ENCODE measurements at places on chromosomes 7 and 10.

- no peak for DNase-seq
These were observed 183.2 kb upstream of the POT1 start for GRCh38 chr7:125112850-125113249.

- DNase-seq = peak; percentile 40
These were observed 551 bp downstream of the KCND2 start for GRCh38 chr7:120273476-120273975.

DNA sequence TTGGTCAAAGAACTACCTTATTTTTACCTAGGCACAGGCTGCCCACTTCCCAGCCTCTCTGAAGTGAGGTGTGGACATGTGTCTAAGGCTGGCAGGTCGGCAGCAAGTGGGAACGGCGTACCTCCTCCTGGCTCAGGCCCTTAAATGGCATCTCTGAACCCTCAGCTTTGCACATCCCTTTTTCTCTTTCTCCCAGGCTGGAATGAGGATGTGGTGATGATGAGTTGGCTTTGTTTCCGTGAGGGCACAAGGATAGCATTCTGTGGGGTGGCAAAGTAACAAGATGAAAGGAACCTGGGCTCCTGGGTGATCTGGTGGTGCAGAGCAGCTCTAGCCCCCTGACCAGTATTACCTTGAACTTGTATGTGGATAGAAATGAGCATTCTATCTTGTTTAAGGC lies 196.8 kb downstream of the REEP3 start:
- no peak for DNase-seq

- DNase-seq = no peak
These were observed 38.0 kb upstream of the TRUB1 start for GRCh38 chr10:114899982-114900381.

DNA sequence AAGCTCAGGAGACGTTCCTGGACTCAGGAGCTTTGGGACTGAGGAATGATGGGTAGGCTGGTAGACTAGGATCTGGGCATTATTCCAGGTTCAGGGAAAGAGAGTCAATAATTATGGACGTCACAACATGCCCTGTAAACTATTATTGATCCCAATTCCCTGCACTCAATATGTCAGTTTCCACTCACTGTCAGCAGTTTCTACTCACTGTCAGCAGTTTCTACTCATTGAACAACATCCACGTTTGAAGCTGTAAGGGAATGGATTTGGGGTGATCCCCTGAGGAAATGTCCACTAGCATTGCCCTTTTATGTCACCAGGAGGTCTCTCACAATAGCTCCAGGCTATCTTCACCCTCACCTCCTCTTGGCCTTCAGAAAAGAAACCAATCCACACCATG lies 1268.6 kb downstream of the TYW1 start:
- DNase-seq = no peak

DNA sequence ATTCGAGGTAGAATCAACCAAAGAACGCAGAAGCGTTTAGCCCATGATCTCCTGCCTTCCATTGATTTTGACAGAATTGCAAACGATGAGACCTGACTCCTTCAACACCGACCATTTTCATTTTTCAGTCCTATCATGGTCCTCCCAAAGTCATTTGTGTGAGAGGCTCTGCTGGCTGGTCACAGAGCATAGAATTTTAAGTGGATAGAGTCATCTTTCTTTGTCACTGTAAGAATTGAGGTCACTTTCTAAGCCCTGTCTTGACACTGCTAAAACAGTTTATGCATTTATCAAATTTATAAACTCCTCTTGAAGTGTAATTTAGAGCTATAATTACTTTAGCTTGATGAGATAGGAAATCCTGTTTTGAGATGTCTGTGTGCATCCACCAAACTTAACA lies 72.0 kb downstream of the UBE3C start:
- no peak for DNase-seq

GRCh38 chr10:93261961-93262610 lies 188.4 kb downstream of the CYP26A1 start:
- no peak for DNase-seq

DNA sequence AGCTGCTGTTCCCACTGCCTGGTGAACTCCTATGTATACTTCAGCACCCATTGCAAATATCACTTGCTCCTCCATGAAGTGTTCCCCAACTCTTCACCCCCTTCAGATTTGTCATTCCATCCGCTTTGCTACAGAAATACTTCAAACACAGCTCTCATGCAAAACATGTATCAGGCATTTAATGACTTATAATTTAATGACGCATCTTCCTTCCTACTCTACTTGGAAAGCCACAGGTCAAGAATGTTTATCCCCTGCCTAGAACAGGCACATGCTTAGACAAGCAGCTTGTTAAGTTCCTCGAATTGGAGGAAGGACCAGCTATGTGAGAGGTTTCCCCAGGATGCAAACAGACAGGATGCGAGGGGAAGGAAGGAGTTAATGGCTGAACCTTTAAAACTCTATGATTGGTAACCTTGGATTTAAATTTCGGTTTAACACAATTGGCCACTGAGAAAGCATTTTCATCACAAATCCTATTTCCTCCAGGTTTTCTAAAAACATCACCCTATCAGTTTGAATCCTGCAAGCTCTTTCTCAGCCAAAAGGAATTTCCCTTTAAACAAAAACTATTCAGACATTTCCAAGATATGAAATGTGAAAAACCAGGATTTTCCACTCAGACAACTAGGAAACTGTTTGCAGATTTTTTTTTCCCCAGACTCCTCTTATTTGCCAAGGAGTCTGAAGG lies 11.5 kb downstream of the CREB3L2 start:
- peak; percentile 74 for DNase-seq

GRCh38 chr10:129253865-129254179 lies 213.2 kb upstream of the MGMT start:
- no peak for DNase-seq

- peak; percentile 83 for DNase-seq
These were observed 988 bp upstream of the EN2 start for GRCh38 chr7:155456738-155457543.

DNA sequence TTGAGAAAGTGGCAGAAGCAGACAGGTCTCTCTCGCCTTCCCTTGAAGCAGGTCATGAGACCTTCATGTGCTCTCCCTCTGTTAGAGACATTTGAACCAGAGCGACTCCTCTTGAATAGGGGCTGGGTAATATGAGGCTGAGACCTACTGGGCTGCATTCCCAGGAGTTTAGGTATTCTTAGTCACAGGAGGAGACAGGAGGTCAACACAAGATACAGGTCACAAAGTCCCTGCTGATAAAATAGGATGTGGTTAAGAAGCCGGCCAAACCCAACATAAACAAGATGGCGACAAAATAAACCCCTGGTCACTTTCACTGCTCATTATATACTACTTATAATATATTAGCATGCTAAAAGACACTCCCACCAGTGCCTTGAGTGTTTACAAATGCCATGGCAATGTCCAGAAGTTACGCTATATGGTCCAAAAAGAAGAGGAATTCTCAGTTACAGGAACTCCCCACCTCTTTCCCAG lies 43.5 kb upstream of the MSRB2 start:
- no peak for DNase-seq

- DNase-seq = no peak
These were observed 24.1 kb downstream of the GNA12 start for GRCh38 chr7:2819954-2820397.

GRCh38 chr10:103199488-103199887 lies 6.4 kb upstream of the NT5C2 start:
- no peak for DNase-seq

- DNase-seq = no peak
These were observed 5.2 kb upstream of the PRDX3 start for GRCh38 chr10:119183664-119184412.

- no peak for DNase-seq
These were observed 429.0 kb upstream of the POT1 start for GRCh38 chr7:125358551-125359167.

DNA sequence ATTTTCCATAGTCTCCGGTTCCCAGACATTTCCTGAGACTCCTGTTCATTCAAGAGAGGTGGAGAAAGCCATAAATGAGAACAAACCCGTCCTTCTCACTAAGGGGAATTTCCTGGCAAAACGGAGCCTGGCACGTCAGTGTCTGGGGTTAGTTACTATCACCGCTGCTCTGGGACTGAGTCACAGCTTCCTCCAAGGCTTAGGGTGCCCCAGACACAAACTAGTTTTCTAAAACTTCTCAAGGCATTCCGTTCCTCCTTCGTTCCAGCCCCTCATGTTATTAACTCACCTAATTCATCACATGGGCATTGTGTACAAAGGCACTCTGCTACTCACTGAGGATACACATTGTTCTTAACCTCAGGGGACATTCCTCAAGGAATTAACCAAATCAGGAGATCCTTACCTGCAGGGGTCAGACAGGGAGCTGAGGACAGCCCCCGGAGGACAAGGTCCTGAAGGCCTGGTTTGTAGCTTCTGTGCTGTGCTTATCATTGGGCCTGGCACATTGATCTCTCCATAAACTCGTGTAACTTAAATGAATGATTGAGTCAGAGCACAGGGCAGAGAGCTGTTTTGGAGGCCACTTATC lies 103.0 kb upstream of the KLF6 start:
- no peak for DNase-seq

DNA sequence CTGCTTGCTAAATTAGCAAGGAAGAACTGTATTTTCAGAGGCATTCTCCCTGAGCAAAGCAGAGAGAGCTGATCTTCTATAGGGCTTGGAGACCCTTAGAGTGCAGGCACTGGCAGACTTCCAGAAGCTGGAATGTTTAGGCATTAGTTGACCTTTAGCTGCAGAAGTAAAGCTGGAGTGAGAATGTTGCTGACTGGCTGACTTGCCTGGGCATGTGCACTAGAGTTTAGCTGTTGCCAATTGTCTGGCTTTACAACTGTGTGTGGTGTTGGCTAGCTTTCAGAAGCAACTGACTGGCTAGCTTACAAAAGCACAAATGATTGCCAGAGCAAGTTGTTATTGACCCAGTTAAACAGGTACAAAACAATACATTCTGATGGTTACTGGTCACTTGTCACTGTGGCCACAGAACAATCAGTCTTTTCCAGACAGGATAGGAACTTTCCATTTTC lies 25.1 kb downstream of the FAM13C start:
- DNase-seq = no peak

- no peak for DNase-seq
These were observed 57.3 kb upstream of the BTBD16 start for GRCh38 chr10:122213766-122214165.

GRCh38 chr7:82726038-82726800 lies 282.6 kb upstream of the CACNA2D1 start:
- DNase-seq = no peak

- no peak for DNase-seq
These were observed 178.1 kb downstream of the AVL9 start for GRCh38 chr7:32673275-32673983.

- DNase-seq = no peak
These were observed 26.1 kb downstream of the SHTN1 start for GRCh38 chr10:116978901-116979300.

DNA sequence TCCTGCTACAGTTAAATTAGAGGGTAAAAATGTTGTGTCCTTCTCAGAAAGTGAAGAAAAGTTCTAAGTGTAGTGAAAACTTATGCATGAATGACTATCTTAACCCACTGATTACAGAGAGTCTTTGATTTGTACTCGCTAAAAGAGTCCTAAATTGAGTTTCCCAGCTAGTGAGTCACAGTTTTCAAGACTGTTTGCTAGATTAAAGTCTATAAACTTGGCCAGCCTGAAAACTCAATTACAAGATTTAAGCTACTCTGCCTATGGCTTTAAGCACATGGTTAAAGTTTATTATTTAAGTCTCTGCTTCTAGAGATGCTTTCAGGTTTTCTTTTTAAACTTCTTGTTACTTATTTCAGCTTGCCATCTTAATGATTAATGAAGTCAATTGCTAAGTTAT lies 44.4 kb downstream of the MRPS24 start:
- no peak for DNase-seq

GRCh38 chr10:75910032-75910431 lies 478.6 kb downstream of the LRMDA start:
- DNase-seq = no peak

DNA sequence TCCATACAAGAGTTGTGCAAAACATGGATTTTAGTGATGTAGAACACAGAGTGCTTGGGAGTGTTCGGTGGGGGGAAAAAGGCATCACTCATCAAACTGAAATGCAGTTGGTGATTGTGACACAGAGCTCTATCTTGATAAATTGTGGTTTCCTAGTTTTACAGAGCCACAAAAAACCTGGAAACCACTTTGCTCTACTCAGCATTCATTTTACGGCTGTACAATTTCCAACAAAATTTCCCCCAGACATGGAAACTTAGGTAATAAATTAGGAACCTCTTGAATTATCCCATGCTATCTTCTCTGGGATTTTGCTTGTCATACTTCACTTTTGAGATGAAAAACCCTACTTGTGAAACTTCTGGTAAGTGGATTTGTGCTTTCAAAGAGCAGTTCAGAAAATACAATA lies 614.9 kb upstream of the FZD8 start:
- DNase-seq = peak; percentile 45
